NCI-H2171 (cell line): ENCODE measurements at places on chromosomes 4 and X.

DNA sequence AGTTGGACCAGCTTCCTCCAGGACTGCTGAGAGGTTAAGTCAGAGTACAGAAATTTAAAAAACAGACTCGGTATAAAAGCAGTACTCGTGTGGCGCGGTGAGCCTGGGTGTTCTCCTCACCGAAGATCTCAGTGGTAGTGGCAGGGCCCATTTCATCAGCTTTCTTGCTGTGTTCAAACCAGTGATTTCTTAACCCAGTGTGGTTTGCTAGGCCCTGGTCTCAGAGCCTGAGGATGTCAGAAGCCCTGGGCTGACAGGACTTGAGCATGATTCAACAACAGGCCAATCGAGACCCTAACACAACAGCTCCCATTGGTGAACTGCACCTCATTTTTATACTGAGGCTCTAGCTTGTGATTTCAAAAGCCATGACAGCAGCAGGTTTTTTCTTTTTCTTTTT lies 23.2 kb downstream of the PRIMPOL start:
- DNase-seq = no peak

DNA sequence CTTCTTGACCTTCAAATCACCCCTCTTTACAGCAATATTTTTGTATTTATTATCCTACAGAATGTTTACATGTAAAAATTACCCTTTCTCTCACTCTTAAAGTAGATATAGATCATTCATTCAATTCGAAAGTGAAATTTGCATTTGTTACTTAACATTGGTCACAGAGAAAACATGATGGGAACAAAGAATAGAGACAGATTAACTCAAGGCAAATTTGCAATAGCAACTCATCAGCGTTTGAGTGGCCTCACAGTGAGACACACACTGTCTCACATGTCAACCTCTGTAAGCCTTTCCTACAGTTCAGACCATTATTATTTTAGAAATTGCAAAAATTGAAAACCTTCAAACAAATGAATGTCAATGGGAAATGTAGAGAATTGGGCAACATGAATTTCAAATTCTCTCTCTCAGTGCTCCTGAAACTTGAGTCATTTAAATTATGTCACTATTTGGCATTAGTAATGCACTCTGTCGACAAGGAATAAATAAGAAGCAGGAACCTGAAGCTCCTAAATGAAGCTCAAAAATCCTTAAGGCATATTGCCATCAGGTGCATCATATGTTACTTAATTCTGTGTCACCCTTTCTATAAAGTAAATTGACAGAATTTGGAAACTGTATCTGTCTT lies 148.3 kb upstream of the ANXA10 start:
- no peak for DNase-seq

- no peak for DNase-seq
These were observed 779 bp upstream of the DDX60L start for GRCh38 chr4:168480931-168481611.

DNA sequence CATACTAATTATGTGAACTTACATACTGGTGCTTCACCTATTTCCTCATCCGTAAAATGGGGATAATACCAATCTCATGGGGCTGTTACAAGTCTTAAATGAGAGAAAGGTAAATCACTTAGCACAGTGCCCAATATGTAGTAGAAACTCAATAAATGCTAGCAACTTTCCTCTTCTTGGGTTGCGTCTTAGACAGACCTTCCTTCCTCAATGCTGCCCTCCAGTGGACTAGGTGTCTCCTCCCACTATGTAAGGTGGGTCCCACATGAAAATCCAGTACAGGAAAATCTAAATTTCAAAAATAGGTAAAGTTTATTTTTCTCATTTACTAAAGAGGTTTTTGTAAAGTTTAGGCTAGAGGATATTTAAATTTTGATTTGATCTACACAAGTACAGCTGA lies 20.6 kb downstream of the ZDHHC9 start:
- no peak for DNase-seq

- no peak for DNase-seq
These were observed 601.0 kb downstream of the TMA16 start for GRCh38 chr4:164095313-164096110.

GRCh38 chr4:107304699-107305286 lies 268.7 kb upstream of the DKK2 start:
- DNase-seq = no peak

DNA sequence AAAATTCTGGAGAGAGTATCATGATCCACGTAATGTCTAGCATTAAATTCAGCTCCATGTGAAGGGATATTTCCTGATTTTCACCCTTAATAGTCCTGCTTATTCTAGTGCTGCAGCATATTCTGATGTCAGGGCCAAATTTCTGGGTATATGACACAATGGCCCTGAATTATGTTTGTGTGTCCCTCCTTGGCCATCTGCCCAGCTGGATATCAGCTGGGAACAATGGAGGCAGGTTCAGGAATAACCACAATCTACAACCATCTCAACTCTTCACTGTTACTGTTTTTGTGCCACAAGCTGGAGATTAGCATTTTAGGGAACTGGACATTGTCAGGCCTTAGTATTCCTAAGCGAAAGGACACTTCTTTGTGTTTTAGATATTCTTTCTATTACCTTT lies 3.5 kb downstream of the GLRB start:
- DNase-seq = no peak

DNA sequence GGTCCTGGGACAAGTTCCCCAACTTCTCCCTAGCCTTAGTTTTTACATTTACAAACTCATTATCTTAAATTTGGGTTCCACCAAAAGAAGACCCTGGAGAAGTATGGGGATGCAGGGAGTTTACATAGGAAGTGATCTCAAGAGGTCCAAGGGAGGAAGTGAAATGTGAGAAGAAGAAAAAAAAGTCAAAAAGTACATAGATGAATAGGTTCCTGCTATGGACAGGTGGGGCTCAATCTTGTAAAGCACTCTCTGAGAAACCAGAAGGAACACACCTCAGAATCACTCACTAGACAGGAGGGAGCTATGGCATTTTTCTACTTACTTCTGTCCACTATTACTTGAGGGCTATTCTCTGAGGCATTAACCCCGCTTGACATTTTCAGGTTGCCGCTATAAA lies 56.6 kb downstream of the ARHGAP6 start:
- DNase-seq = no peak

DNA sequence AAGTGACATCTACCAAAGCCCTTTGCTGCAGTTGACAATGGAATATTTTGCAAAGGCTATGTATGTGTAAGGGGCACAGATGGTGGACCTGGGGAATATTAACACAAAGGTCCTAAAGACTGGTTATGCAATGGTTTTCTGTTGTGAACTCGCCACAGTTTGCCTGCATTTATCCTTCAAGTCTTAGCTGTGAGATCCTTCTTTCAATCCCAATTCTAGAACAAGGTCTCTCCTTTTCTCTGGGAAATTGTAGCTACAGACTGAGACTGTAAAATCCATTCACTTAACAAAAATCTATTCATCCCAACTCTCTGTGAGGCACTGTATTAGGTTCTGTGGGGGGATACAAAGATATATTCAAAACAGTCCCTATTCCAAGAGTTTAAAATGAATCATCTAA lies 250.4 kb downstream of the GPM6A start:
- DNase-seq = no peak

DNA sequence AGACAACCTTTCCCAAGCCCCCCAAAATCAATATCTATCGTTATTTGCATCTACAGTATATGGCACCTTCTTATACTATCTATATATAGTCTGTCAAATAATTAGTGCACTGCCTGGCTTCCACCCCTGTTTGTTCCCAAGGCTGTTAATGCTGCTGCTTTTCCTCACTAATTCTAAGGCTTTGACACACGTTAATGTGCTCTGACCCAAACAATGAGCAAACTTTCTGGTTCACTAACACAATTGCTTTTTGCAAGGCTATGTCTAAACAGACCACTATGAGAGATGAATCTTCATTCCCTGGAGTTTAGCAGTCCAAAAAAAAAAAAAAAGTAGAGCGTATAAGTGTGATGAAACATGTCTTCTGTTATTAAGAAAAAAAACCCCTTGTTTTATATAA lies 360.9 kb upstream of the AGA start:
- DNase-seq = no peak

DNA sequence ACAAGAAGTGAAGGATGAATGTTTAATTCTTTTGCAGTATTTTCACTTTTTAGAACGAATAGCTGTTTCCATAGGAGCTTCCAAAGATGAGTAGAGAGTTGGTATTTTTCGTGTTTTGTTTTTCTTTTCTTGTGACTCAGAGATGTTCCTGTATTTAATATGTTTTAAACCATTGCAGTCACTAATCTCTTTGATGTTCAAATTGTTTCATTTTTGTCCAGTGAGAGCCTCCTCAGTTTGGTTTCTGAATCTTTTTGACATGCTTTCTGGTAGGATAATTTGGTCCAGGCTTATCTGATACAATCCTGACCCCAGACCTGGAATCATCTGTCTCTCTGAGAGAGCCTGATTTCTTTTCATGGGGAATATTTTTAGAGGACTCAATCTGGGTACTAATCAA lies 41.6 kb downstream of the BEX3 start:
- no peak for DNase-seq

DNA sequence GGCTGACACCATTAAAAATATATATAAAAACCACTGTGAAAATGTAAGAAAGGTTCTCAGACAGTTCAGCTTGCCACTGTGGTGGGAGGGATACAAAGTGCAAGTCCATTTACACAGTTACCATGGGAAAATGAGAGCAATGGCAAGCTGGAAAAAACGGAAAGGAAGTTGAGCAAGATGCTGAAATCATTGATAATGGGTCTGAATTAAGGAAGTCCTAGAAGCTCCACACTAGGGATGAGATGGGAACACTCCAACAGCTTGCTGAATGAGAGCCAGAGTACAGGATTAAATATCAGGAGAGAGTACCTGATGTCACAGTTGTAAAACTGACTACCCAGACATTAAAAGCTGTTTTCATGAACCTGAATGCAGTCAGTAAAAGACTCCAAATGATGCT lies 218.6 kb downstream of the PRDM5 start:
- DNase-seq = no peak

DNA sequence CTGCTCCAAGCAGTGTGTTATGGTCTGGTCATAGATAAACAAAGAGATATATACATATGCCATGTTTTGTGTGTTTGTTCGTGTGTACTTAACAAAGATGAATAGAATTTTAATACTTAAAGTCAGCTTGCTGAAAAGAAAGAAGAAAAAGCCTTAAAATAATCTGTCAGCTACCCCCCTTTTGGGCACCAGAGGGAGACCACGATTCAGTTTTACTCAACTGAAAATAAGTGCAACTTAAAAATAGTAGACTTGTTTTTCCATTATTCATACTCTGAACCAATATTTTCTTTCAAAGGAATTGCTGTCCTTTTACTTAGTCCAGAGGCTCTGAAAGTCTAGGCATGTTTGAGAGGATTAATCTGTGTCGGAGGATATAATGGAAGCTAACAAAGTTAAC lies 181.7 kb upstream of the AGTR2 start:
- DNase-seq = no peak

- DNase-seq = no peak
These were observed 214.5 kb downstream of the KIT start for GRCh38 chr4:54872261-54872660.

DNA sequence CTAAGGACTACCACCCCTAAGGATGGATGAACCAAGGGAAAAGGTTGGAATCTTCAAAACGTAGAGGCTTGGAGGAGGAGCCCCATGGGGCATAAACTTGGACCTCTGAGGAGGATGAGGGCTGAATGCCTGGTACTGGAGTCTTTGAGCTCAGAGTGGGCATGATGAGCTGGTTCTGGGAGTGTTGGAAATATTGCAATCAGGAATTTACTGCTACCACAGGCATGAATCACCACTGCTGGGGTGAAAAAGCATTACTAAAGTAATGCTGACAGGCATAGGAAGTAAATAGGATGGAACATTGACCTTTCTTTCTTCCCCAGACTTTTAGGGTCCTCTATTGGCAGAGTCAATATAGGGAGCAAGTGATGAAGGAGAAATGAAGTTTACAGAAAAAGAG lies 105.8 kb upstream of the RPS6KA3 start:
- DNase-seq = no peak

- no peak for DNase-seq
These were observed 33.0 kb downstream of the NAT8L start for GRCh38 chr4:2091990-2092668.

DNA sequence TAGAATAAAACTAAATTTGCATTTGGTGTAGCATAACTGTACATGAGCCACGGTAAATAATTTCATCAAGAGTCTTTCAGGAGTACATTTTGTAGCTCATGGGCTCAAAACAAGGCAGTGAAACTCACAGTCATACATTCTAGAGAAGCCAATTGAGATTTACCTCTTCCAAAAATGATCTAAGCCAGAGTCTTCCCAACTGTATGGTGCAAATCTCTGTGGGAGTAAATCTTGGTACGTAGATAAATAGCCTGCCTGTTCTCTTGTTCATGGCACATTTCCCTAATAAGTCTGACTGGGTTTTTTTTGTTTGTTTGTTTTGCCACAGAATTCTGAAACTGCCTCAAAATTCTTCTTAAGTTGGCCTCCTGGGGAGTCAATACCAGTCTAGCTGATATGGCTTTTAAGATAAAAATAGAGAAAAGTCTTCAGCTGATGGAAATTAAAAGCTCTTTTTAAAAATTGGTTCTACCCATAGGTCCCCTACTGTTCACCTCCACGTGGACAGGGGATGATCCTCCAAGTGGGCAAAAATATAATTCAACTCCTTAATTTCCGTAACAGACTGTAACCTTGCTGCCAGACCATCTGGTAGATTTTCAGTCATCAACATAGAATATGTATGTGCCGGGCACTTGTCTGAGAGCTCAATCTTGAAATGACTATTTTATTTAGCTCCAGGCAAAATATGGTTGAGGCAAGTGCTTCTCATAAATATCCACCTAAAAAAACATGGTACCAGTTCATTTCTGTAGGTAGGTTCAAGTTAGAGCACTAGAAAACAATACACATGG lies 365.4 kb downstream of the PDHA2 start:
- no peak for DNase-seq

DNA sequence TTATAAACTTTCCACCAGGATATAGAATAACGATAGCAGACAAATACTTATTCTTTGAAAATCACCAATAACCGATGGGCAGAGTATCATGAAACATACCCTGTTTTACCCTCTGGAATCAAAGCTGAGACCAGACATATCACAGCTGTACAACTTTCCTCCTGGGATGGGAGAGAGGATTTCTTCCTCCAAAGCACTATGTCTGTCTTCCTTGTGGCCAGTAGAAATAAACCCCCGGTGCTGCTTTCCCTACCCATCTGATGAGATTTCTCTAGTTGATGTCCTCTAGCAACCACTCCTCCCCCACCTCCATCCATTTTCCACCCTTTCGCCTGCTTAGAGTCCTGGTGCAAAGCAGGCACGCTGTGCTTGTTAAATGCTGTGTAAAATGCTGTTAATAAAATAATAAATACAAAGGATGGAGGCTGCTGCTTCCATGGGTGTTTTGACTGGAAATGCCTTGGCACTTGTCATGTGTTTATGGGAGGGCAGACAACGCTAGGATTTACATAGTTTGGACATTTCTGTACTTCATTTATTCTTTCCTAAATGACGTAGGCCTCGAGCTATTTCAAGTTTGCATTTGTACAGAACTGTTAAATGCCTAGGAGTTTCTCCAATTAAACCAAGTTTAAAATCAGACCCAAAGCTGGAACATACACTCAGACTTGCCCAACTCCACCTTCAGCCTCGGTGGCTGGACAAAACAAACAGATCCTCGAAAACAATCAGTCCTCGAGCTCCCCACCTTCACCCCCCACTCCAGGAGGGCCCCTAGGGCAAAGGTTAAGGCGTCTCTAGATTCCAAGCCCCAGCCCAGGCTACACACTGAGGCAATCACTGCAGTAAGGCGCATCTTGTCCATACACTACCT lies 10.1 kb downstream of the BCOR start:
- DNase-seq = no peak

- no peak for DNase-seq
These were observed 1.9 kb downstream of the UBE2K start for GRCh38 chr4:39699687-39700409.
